ENCODE measurements at places on chromosomes 2 and 18.

DNA sequence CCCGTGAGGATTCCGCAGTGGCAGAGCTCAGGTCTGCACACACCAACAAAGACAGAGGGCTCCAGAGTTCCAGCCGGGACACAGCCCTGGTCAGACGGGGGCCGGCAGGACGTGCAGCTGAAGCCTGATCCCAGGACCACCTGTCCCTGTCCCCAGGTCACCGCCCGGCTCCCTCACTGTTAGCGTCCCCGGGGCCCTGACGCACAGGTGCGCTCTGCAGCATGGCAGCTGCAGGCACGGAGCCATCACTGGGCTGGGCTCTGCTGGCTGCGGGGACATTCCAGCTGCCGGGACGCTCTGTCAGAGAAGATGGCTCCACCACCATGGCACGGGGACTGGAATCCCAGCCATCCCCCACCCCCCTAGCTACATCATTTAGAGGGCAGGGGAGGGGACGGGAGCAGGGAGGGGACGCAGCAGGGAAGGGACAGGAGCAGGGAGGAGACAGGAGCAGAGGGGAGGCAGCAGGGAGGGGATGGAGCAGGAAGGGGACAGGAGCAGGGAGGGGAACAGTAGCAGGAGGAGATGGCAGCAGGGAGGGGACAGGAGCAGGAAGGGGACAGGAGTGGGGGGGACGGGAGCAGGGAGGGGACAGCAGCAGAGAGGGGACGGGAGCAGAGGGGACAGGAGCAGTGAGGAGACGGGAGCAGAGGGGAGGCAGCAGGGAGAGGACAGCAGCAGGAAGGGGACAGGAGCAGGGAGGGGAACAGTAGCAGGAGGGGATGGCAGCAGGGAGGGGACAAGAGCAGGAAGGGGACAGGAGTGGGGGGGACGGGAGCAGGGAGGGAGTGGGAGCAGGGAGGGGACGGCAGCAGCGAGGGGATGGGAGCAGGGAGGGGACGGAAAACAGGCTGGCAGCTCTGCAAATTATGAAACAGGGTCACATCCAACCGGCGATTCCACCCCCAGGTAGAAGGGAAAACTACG lies 39.8 kb downstream of the SLC66A2 start:
- no peak for DNase-seq

- no peak for DNase-seq
Observed at GRCh38 chr2:221822416-221822815, 250.3 kb upstream of the EPHA4 start.

DNA sequence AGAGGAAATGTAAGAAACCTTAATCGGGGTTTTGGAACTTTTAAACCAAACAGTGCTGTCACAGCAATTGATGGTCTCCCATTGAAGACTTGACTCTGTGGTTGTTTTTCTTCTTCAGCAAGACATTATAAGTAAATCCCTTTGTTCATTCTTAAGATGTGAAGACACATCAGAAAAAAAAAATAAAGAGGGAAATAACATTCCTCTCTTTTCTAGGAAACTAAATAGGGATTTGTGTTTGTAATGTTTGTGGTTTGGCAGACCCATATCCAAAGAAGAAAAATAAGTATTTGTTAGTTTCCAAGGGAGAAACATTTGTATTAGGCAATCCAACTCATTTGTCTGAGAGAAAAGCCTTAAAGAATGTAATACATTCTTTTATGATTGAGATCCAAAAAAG lies 359.9 kb downstream of the DSC3 start:
- no peak for DNase-seq

DNA sequence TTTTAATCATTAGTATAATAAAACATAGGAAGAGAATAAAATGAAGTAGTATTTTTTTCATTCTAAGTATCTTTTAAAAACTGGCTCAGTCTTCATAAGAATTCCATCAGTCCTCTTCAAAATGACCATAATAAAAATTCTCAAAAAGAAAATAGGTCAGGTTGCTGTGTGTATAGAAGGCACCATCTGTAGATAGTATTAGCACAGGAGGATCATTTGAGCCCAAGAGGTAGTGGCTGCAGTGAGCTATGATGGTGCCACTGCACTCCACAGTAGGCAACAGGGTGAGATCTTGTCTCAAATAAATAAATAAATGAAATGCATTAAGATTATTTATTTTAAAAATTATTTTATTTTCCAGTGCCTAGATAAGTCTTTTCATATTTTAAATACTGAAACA lies 475.8 kb downstream of the ZNF804A start:
- no peak for DNase-seq

DNA sequence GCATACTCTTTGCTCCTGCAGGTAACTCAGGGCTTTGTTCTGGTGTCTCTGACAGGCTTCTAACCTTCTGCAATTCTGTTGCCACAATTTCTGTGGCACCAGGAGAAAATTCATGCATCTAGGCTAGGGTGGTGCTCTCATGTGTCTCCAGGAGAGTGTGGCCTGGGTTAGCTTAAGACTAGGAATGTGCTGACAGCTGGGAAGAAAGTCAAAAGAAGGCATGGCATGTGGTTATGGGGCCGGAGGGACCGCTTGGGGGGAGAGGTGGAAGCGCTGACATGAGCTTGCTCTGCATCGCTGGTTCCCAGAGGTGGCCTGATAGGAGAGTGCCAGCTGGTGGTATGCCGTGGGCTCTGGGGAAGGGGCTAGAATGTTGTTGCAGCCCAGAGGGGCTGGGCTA lies 173.3 kb upstream of the TNP1 start:
- DNase-seq, result no peak

- peak; percentile 16 for DNase-seq
Observed at GRCh38 chr18:62877411-62878221, 162.3 kb downstream of the PHLPP1 start.

DNA sequence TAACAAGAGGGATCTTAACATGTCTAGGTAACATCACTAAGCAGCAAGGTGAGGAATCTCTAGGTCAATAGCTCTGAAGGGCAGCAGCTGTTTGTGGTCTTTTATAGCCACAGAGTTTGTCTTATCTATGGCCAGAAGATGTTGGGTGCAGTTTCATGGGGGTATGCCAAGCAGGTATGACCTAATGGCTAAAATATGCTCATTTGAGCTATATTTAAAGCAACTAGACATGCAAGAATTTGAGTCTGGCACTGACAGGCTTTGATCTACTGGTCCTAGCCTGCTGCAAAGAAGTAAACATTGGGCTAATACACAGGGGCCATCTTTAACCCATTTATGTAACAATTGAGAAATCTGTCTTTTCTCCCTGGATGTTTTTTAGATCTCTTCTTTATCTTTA lies 13.9 kb upstream of the UGP2 start:
- DNase-seq, result no peak

DNA sequence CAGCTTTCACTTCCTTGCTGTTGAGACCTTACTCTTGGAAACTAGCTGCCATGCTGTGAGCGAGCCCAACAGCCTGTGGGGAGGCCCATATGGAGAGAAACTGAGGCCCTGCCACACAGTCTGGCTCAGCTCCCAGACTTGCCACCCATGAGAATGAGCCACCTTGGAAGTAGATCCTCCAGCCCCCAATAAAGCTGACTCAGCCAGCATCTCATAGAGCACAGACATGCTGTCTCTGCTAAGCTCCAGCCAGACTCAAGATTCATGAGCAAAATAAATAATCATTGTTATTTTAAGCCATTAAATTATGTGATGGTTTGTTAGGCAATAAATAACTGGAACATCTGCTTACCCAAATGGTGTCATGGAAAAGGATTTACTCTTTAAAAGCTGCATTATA lies 53.6 kb upstream of the DDX18 start:
- no peak for DNase-seq

DNA sequence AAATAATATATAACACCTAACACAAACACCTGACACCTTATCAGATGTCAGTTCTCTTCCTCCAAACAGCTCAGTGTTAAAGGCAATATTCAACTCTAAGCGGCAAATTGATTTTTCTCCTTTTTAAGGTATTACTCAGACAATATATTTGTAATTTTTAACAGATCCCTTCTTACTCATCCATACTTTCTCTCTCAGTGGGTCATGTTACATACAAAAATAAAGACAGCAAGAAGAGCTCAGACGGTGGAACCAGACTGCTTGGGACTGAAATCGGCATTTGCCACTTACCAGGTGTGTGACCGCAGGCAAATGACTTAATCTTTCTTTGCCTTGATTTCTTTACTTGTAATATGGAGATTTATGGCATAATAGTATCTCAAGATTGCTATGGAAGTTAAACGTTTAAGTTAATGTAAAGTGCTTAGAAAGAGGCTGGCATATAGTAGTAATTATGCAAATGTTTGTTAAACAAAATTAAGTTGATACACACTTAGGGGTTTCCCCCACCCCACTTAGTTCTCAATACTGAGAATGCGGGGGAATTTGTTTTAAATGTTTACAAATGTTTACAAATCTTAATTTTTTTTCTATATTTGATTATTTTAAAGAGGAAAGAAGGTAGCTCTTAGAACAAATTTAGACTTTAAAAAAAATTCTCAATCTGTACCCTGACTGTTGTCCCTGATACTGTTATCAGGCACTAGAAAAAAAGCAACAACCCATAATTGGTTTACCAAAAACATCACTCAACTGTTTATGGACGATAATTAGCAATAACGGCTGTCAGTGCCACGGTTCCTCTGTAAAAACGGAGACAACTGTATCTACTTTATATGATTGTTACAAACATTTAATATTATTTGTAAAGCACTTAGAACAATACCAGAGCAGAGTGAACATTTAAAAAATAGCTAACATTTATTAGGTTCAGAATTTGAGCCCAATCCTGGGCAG lies 25.6 kb downstream of the MAP3K2 start:
- no peak for DNase-seq

DNA sequence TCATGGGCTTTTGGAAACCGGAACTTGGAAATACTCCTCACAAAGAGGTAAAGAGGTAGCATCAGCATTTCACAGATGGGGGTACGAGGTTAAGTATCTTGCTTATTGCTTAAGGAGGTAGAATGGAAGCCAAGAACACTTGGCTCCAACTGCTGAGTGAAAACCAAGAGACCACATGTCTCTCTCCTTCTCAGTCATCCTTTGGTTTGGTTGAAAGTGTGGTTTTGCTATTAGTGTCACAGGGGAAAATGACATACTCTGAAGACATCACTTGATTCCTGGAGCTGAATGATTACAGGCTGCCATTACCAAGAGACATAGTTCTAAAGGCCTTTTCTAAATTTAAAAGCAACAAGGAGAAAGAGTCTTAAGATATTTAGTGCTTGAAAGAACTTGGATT lies 41.5 kb downstream of the ANTXR1 start:
- DNase-seq, result no peak

DNA sequence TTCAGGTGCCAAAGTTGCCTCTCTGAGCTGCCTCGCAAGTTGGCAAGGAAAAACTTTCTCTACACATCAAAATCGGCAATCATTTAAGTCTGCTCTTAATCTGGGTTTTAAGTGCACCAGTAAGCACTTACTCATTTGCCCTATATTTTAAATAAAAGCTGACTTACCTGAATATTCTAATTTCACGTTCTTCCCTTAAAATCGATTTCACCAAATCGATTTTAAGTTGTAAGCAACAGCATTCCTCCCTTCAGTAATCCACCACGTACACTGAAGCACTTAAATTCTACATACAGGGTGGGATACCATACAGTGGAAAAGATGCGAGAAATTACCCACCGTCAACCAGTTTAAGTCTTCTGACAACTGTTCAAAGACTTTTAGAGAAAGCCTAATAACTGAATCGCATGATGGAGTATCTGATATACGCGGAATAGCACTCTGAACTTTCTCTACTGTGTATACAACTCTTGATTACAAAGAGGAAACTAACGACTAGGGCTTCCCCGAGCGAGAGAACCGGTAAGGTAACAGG lies 1.6 kb downstream of the PPP3R1 start:
- DNase-seq, result no peak

DNA sequence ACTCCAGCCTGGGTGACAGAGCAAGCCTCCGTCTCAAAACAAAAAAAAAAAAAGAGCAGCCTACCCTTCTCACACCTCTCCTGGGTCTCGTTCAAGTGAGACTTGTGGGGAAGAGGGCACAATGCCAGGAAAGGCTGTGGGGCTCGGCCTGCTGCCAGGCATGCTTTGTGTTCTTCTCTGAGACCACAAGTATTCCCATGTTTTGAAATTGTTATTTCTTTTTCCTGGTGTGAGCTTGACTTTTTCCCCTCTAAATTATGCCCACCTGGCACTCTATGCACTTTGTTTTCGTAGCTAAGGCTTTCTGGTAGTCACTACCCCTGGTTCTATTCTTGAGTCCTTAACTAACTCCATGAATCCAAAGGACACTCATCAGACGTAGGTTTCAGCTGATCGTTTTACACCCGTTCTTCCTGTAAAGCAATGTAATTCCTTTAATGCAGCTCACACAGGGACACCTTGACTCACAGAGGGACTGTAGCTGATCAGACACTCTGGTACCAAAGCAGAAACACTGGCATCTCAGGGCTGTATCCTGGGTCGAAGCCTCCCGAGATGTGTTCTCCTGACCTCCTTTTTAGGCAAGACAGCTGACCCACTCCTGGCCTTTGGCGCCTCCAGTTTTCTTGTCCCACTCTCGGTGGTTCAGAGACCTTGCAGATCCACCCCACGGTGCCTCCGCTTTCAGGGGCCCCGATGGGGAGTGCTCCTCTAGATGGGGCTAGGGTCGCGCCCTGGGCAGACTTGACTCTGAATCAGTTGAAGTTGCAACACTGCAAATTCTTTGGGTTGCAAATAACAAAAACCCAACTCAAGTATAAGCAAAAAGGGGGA lies 193.3 kb upstream of the AGAP1 start:
- peak; percentile 23 for DNase-seq

DNA sequence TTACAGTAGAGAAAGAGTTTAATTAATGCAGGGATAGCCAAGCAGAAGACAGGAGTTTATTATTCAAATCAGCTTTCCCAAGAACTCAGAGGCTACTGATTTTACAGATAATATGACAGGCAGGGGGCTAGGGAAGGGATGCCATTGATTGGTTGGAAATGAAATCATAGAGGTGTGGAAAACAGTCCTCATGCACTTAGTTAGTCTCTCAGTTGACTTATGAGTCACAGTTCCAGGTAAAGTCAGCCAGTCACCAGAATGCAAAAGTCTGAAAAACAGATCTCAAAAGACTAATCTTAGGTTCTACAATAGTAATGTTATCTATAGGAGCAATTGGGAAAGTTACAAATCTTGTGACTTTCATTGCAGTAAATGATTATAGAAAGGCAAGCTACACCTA lies 676.4 kb upstream of the CHAC2 start:
- no peak for DNase-seq

DNA sequence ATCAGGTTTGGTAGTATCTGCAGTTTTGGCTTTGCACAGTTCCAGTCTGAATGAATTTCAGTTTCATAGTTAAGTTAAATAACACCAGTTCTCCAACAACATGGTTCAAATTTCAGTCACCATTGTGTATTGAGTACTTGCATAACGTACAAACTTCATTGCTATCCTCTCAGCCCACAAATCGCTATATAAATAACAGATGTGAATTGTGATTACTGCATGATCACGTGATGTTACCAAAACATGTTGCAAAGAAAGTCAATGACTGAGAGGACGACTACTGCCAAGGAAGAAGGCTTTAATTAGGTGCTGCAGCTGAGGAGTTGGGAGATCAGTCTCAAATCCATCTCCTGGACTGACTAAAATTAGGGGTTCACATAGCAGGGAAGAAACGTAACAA lies 48.2 kb downstream of the COL4A4 start:
- DNase-seq, result no peak

GRCh38 chr18:41870817-41871216 lies 84.2 kb upstream of the PIK3C3 start:
- DNase-seq, result no peak
